ENCODE measurements at places on chromosomes 7 and 10. TPM values are rescaled to one million over a fixed set of nuclear protein-coding genes. Genes with fewer than 3 reads are reported as not detected.

DNA sequence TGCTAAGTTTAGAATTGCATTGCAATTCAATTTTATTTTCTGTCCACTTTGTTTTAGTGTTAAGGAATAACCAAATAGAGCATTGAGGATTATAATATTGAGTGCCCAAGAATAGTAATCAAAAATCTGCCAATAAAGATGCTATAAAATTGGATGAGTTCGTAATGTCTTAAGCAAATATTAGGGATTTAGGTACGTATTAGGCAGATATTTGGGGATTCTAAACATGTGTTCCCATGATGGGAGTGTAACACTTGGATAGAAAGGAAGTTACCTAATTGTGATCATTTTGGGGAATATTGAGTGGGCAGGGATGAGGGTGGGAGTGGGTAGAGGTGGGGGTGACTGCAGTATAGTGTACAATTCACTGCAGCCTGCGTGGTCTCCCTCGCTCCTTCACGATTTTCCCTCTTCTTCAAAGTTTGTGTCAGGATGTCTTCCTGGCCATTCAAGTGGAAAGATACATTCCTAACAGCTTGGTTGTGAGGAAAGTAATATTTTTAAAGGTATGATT, 1.3 kb upstream of the PRKG1 start:
- DNase-seq, result no peak

DNA sequence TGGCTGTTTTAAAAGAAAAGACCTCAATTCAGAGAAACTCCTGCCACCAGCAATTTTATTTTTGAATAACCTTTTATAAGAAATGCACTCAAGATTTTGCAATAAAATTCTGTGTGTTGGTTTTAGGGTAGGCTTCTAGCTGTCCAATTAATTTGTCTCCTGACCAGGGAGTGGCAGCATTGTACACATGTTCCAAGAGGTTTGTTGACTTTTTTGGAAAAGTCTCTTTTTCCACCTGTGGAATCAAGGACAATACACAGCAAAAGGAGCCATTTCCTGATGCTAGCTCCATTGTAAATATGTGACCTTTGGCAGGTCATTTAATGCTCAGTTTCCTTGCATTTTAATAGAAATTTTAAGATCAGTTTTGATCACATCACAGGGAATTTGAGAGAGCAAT, 1.8 kb downstream of the GIMAP5 start:
- no peak for DNase-seq

GRCh38 chr7:149569726-149570422, 72.3 kb upstream of the ZNF746 start:
- no peak for DNase-seq

DNA sequence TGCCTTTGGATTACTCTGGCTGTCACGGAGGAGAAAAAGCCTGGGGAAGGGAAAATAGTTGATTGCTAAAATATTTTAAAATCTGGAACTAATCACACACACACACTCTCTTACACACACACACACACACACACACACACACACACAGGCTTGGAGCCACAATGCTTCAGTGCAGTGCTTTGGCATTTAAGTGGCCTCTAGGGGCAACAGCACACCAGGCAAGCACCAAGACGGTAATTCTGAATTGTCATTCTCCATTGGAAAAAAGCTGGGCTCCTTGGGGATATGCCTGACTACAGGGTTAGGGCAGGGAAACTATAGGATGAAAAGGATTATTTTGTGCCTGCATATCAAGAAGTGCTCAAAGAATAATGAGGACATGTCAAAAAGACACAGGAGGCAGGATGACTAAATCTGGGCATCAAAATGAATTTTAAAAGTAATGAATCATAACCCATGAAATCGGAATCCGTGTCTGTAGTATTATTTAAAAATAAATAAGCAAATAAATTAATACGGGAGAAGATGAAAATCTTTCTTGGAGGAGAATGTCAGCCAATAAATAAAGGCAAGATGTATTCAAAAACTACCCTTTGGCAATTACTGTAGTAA, 30.4 kb upstream of the DDC start:
- DNase-seq, result no peak

DNA sequence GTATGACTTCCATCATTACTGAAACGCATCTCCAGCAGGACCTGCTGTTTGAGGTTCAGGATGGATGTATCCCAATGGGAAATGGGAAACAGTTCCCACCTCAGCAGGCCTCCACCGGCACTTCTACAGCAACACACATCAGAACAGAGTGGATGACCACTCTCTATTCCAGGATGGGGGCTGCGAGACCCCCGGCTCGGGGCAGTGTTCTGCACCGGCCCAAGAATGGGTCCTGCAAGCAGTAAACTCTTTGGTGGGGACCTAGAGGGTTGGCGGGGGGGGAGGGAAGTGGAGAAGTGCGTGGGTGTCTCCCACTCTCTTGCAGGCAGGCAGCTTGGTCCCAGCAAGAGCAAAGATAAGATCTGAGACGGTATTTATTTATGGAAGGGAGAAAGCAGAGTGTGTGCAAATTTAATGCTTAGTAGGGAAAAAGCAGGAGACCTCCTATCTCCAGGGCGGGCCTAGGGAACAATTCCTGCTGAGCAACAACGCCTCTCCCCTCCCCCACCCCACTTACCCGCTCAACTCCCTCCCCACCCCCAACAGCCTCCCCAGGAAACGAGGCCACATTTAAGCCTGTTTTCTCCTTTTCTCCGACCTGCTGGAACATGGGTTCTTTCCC, 4.0 kb downstream of the SFMBT2 start:
- DNase-seq, result no peak

GRCh38 chr7:82625377-82625776, 181.8 kb upstream of the CACNA2D1 start:
- DNase-seq, result no peak

DNA sequence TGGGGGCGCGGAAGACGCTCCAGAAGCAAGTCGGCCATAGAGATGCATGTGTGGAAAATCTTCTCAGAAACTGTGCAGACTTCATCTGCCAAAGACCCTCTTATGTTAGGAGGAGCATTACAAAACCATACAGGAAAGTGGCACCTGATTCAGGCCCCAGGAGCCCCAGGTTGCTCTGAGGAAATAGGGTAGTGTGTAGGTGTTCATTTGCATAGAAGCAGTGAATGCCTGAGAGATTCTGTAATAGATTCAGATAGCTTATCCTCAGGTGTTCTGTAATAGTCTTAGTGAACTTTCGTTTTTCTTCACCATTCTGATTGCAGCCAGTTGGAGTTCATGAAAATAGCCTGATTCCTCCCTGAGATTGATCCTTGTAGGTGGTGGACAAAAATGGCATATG, 106.4 kb upstream of the GJD4 start:
- no peak for DNase-seq

Gene CYP3A7
- not detected for total RNA-seq

Gene CDC14C
- total RNA-seq, result not detected
